ENCODE measurements at places on chromosomes 7 and 10.

DNA sequence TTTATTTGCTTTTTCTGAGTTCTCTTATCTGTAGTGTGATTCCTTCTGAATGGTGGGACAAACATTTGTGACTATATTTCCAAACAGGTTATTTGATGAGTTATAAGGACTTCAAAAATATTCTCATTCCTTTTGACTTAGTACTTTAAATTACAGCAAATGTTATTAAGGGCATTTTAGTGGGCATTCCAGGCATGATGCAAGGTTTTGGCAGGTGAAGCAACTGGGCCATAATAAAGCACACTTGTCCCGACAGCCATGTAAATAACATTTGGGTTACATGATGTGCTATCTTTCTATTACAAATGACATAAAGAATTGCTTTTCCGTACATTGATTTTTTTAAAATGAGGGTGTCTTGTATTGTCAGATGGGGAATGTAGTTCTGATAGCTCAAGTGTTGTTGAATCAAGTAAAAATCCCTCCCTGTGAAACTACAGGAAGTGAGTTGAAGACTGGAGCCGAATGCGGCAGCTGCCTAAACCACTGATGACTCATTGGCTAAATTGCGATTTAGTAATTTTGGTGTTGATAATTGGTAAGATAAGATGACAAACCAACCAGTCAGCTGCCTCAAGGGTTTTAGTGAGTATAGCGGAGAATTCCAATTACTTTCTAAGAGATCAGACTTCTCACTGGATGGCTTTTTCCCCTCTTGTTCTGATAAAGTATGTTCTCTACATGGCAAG is 231.3 kb upstream of the NPY start:
- DNase-seq, result no peak

DNA sequence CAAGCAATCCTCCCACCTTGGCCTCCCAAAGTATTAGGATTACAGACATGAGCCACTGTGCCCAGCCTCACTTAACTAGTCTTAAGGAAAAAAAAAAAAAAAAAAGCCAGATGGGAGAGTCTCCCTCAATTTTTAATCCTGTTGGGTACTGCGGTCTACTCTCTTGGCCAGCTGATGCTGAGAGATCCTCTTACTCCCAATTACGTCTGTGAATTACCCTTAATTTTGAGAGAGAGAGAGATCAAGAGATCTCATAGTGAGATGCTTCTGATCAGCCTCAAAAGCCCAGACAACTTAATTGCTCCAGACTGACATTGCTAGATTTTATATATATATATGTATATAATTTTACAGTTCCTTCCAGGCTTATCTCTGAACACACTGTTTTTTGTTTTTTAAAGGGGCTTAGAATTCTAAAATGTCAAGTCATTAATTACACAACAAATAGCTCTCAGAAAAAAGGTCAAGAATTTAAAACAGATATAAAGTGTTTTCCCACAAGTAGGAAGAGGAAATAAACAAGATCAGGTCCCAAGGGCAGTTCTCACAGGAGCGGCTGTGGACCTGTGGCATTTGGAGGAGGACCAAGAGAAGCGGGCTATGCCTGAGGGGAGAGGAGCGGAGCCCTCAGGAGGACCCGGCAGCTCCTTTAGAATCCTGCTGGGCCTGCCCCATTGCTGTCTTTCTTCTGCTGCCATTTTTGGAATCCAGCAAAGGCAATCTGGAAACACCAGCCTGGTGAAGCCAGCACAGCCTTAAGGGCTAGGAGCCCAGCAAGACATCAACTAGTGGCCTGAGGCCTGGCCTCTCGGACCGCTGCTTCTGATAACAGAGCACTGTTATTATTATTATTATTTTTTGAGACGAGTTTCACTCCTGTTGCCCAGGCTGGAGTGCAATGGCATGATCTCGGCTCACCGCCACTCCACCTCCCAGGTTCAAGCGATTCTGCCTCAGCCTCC is 30.1 kb downstream of the DENND2A start:
- no peak for DNase-seq

GRCh38 chr10:62388328-62388727 is 14.2 kb downstream of the ZNF365 start:
- no peak for DNase-seq

DNA sequence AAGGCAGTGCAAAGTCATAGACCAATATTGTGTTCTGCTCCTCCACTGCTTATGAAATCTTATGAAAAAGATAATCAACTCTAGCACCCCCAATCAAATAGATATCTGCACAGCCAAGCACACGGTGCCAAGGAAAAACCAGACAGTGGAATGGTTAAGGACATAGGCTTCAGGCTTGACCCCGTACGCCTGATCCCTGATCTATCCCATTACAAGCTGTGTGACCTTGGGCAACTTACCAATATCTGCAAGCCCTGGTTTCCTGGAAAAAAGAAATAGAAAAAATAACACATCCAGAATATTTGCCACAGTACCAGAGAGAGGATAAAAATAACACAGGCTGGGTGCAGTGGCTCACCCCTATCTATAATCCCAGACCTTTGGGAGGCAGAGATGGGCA is 56.9 kb downstream of the GRB10 start:
- DNase-seq, result no peak

- DNase-seq, result no peak
These were observed 82.1 kb downstream of the PDGFA start for GRCh38 chr7:437329-438251.
